ENCODE measurements at places on chromosomes 2 and 18.
A peak's percentile ranks its signal among the peaks of the same experiment; 100 is the strongest.

- DNase-seq: no peak
Observed at GRCh38 chr18:79628416-79629248, 51.0 kb upstream of the CTDP1 start.

DNA sequence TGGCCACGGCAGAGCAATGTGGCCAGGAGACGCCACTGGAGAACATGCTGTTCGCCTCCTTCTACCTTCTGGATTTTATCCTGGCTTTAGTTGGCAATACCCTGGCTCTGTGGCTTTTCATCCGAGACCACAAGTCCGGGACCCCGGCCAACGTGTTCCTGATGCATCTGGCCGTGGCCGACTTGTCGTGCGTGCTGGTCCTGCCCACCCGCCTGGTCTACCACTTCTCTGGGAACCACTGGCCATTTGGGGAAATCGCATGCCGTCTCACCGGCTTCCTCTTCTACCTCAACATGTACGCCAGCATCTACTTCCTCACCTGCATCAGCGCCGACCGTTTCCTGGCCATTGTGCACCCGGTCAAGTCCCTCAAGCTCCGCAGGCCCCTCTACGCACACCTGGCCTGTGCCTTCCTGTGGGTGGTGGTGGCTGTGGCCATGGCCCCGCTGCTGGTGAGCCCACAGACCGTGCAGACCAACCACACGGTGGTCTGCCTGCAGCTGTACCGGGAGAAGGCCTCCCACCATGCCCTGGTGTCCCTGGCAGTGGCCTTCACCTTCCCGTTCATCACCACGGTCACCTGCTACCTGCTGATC is 4.9 kb downstream of the GPR17 start:
- DNase-seq: no peak

GRCh38 chr2:46866770-46867246 is 48.8 kb downstream of the MCFD2 start:
- DNase-seq: no peak

DNA sequence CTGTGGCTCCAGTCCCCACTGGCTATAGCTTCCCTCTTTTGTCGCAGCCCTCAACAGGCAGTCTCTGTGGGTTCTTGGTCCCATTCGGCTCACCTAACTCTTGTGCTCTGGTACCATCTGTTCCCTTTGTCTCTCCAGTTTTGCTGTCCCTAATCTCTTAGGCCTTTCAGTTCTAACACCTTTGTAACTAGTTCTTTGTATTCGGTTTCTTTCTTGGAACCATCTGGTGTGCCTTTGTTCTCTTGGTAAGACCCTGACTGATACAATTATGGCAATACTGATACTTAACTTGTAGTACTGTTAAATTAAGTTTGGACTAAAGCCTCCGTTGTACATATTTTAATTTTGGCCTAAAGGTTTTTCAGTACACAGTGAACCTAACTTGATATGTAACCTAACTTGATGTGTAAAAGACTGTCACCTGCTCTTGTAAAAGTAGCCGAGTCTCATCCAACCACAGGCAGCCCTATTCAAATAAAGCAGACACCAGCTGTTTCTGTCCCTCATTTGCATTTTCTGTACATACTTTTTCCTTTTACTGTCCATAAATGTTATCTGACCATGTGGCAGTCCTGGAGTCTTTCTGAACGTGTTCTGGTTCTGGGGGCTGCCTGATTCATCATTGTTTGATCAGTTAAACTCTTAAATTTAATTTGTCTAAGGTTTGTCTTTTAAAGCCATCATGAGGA is 4.8 kb upstream of the MRPL44 start:
- peak; percentile 29 for DNase-seq

- DNase-seq: peak; percentile 30
Observed at GRCh38 chr2:42755191-42755880, 8.6 kb downstream of the OXER1 start.
